ENCODE measurements at places on chromosomes 13 and 19.

GRCh38 chr13:98267080-98267912, 90.2 kb upstream of the RNF113B start:
- no peak for DNase-seq

GRCh38 chr13:21735701-21736401, 65.0 kb downstream of the FGF9 start:
- no peak for DNase-seq

- DNase-seq: no peak
Measured at GRCh38 chr13:91540158-91540736, 141.8 kb downstream of the GPC5 start.

GRCh38 chr19:28257396-28257795, 955.6 kb downstream of the UQCRFS1 start:
- DNase-seq: no peak

DNA sequence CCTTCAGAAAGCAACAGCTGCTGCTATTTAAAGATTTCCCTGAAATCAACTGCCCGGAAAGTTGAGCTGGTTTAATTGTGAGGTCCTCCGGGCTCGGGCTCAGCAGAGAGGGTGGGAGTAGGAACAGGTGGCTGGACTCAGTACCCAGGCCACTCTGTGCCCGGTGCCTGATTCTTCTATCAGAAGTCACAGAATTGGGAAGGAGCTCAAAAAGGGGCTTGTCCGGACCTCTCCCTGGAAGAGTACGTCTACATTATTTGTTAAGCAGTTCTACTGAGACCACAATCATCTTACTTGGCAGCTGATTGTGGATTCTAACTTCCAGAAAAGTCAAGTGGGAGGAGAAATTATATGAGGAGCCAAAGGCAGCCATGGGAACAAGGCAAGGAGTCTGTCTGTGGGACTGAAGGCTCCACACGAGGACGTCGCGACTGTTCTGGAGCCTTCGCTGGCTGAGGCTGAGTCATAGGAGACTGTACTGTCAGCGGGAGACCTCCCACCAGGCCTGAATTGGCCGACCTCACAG, 91.7 kb upstream of the ANKRD10 start:
- DNase-seq: peak; percentile 1

DNA sequence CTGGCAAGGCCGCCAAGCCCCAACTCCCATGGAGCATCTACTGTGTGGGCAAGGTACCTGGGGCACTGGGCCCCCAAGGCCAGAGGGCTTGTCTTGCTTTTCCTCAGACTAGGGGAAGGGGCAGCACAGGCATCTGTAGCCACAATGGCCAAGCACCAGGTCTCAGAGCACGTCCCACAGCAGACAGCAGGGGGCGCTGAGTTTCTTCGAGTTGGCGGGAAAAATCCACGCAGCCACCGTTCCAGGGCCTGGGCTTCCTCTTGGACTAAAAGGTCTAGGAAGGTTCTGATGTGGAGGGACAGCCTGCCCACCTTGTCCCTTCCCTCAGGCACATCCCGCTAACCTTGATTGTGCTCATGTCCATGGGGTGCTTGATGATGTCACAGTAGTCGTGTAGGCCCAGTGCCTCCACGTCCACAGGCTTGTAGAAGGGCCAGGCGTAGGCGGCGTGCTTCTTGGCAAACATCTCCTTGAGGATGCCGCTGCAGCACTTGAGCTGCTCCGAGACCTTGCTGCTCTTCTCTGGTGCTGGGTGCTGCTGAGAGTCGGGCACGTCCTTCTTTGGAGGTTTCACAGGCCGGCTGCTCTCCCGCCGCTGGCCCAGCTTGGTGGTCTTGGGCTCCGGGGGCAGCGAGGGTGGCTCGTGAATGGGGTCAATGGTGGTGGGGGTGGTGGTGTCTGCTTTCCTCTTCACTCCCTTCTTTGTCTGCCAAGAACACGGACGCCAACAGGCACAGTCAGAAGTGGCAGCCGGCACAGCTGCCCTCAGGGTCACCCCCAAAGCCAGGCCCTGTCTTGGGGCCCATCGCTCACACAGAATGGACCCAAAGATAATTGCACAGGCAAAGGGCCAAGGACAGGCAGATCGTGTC, 32.0 kb upstream of the EPHX3 start:
- peak; percentile 7 for DNase-seq

DNA sequence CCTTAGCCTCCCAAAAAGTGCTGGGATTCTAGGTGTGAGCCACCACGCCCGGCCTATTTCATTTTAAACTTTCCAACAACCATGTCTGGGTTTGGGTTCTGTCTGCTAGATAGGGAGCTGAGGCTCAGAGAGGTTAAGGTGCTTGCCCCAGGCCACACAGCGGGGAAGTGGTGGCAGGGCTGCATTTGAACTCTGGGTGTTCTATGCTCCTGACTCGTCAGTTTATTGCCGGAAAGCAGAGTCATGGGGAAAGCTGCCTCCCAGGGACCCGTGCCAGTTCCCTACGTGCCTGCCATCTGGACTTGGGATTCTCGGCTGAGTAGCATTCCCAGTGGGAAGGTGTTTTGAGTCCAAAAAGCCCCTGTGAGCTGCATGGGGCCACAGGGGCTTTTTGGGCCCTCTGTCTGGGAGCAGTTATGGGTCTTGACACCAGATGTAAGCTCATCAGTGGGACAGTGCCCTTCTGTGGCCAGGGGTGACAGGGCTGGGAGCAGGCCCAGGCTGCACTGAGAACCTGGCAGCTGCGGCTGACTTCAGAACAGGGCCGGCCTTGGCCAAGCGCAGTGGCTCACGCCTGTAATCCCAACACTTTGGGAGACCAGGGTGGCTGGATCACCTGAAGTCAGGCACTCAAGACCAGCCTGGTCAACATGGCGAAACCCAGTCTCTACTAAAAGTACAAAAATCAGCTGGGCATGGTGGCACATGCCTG, 10.9 kb downstream of the RFX1 start:
- DNase-seq: peak; percentile 50

GRCh38 chr19:18418029-18418482, 1.1 kb upstream of the SSBP4 start:
- DNase-seq: no peak

DNA sequence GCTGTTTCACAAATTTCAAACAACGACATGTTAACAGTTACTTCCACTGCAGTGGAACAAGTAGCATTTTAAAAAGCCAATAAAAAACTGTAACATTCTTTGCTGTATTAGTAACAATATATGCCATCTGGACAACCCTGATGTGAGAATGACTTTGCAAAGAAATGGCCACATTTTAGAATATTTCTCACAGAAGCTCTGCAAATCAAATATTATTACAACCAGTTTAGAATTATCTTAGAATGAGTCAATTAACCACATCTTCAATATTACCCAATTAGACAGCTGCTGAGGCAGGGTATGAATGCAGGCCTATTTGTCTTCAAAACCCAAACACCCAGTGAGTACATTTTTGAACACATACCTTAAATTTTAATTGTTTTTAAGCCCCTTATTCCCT, 3.2 kb downstream of the ZNF699 start:
- DNase-seq: no peak

DNA sequence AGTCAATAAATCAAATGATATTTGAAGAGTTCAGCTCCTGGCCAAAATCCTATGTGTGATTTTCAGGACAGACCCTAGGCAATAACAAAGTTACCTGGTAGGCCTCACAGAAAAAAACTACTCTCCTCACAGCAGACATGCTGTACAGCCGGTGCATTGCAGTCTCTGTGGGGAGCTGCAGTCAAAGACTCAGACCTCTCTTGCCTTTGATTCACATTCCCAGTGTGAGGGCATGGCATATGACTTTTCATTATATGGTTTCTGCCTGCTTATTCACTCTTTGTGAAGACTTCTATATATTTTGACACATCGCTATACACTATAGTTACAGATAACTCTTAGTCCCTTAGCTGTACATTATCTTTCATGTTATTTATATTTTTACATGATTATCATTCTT, 2684.3 kb upstream of the PCDH20 start:
- no peak for DNase-seq

DNA sequence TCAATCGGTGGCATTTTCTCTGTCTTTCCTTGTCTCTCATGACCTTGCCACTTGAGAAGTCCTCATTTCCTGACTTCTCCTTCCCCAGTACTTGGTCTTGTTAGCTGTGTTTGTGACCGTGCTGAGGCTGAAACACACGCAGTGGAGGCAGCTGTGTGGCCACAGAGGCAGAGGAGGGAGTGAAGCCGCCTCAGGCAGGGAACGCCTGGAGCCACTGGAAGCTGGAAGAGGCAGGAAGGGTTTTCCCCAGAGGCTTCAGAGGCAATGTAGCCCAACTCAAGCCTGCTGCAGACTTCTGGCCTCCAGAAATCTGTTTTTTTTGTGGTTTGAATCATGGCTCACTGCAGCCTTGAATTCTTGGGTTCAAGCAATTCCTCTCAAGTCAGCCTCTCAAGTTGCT, 29.2 kb upstream of the ARGLU1 start:
- no peak for DNase-seq

GRCh38 chr13:103098535-103098934, 32.3 kb upstream of the SLC10A2 start:
- no peak for DNase-seq

GRCh38 chr19:13098277-13099072, 4.2 kb downstream of the LYL1 start:
- DNase-seq: no peak

DNA sequence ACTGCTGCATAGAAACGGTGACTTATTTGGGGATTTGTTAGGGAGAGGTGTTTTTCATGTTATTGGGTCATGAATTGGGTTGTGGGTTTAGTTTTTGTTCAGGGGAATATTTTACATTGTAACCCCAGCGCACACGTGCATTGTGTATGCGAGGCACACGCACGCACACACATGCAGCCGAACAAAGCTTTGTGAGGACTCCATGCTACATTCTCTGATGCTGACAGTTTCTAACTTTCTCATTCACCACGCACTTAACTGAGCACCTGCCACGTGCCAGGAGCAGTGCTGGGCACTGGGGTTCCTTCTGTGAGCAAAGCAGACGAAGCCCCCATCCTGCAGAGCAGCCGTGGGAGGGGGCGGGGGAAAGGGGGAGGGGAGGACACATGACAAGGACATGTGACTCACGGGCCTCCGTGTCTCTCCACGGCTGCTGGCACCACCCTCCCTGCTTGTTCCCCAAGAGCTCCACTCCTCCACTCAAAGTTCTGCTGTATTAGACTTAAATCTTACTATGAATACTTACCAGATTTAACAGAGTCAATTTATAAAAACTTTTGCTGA, 55.6 kb downstream of the SLC7A9 start:
- DNase-seq: no peak

- no peak for DNase-seq
Measured at GRCh38 chr13:30446126-30446500, 19.6 kb downstream of the HMGB1 start.

GRCh38 chr19:27774827-27775226, 1438.1 kb downstream of the UQCRFS1 start:
- no peak for DNase-seq

- no peak for DNase-seq
Measured at GRCh38 chr19:40588926-40589569, 12.1 kb upstream of the LTBP4 start.

- DNase-seq: no peak
Measured at GRCh38 chr19:1045247-1045603, 5.3 kb downstream of the ABCA7 start.

- no peak for DNase-seq
Measured at GRCh38 chr19:5264453-5264852, 76.2 kb downstream of the PTPRS start.

GRCh38 chr13:108980237-108980636, 350.8 kb downstream of the MYO16 start:
- no peak for DNase-seq

- DNase-seq: no peak
Measured at GRCh38 chr19:13574933-13575332, 68.7 kb upstream of the CACNA1A start.

DNA sequence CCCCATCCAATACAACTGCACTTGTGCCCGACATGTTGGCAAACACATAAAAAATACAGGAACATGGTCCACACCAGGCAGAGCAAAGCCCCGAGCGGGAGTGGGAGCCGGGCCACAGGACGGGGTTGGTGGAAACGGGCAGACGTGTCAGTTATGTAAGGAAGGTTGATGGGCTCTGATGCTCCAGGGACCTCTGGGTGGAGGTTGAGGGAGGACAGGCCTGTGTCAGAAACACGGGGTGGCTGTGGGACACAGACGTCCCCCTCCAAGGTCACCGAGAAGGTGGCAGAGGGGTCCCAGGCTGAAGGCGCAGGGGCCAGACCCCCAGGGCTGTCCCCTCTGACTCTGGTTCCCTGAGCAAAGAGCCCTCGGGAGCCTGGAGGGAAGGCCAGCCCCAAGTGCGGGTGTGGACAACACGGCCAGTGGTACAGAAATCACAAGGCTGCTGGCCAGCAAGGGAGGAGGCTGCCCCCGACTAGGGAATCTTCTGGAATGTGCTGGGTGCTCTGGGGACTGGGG, 31.4 kb upstream of the C13orf46 start:
- DNase-seq: no peak

DNA sequence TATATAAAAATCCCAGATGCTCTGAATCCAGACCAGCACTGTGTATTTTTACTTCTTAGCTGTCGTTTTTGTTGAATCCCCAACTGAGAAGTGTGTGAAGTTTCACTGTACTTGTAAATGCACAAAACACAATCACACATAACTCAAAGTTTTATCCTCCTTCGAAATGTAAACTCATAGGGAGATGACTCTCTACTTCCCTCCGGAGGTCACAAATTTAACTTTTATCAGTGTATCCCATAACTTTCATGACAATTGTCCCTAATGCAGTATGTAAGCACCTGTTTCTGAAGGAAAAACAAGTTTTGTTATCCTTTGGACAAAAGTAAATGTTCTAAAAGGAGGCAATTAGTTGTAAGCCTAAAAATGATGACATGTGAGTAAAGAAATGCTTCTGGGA, 665.0 kb upstream of the SLITRK6 start:
- no peak for DNase-seq

DNA sequence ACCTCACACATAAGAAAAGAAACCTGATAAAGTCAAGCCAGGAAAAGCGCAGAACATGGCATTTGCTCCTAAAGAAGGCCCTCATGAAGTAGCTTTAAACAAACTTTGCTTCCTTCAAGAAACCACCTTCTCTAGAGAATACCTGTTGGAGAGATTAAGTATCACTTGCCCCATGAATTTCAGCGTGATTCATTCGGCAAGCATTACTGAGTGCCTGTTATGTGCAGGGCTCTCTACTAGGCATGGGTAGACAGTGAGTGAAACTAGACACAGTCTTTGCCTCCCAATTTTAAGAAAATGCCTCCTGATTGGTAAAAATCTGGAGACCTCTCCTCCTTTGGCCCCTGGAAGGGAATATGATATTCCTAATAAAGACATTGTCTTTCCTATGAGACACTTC, 475.8 kb upstream of the NBEA start:
- no peak for DNase-seq

DNA sequence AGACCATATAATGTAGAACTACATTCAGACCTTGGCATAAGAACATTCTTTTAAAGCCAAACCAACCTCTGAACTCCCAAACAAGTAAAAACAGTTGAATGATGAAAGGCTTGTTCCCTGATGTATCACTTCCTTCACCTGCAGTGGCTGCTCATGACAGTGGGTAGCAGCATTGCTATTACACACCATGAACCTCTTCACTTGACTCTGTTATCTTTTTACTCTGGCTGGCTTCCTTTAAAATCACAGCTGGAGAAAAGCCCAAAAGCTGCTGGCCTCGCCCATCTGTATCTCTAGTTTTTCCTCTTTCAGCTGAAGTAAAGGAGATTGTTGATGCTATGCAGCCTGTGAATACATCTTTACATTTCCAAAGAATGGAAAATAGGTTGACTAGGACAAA, 22.6 kb downstream of the THSD1 start:
- DNase-seq: no peak

All from DMS 273 treated with DMSO at 0.1 percent for 48 hours (cell line).